A673 (cell line): ENCODE measurements at places on chromosomes 2 and 18. TPM values are rescaled to one million over a fixed set of nuclear protein-coding genes. Genes with fewer than 3 reads are reported as not detected.

- H3K27me3 ChIP-seq, result no peaks in the 10 kb centered on the region
- peak; percentile 65 for DNase-seq
- no peak overlapping the region for H3K4me3 ChIP-seq
- H3K4me1 ChIP-seq, result peaks cover 18% of the 10 kb centered on the region
- no peaks in the 10 kb centered on the region for H3K36me3 ChIP-seq
These were observed 35.6 kb upstream of the ACVR1 start for GRCh38 chr2:157911750-157912149.

DSG4 gene
- not detected in 2 replicates for total RNA-seq

- no peak overlapping the region for H3K27ac ChIP-seq
- H3K36me3 ChIP-seq, result no peaks in the 10 kb centered on the region
- H3K4me3 ChIP-seq, result no peak overlapping the region
- no peaks in the 10 kb centered on the region for H3K27me3 ChIP-seq
- no peaks in the 10 kb centered on the region for H3K4me1 ChIP-seq
These were observed 677.1 kb upstream of the DDX18 start for GRCh38 chr2:117137371-117137770.

GRCh38 chr2:63699549-63699839 lies 110.7 kb downstream of the MDH1 start:
- no peaks in the 10 kb centered on the region for H3K36me3 ChIP-seq
- H3K4me3 ChIP-seq, result no peak overlapping the region
- no peaks in the 10 kb centered on the region for H3K4me1 ChIP-seq
- no peaks in the 10 kb centered on the region for H3K27me3 ChIP-seq
- DNase-seq, result no peak

- no peak overlapping the region for H3K4me3 ChIP-seq
- no peaks in the 10 kb centered on the region for H3K4me1 ChIP-seq
- DNase-seq, result no peak
- H3K27me3 ChIP-seq, result peaks cover 3% of the 10 kb centered on the region
- H3K36me3 ChIP-seq, result no peaks in the 10 kb centered on the region
- no peak overlapping the region for H3K27ac ChIP-seq
These were observed 99.6 kb upstream of the MAP2 start for GRCh38 chr2:209324281-209324680.

GRCh38 chr2:48341551-48342133 lies 188.3 kb upstream of the STON1 start:
- H3K36me3 ChIP-seq, result peaks cover 4% of the 10 kb centered on the region
- peak overlapping the region; percentile 32 for H3K27ac ChIP-seq
- no peaks in the 10 kb centered on the region for H3K27me3 ChIP-seq
- no peak overlapping the region for H3K4me3 ChIP-seq
- peaks cover 10% of the 10 kb centered on the region for H3K4me1 ChIP-seq

- no peaks in the 10 kb centered on the region for H3K4me1 ChIP-seq
- H3K4me3 ChIP-seq, result no peak overlapping the region
- DNase-seq, result no peak
- H3K36me3 ChIP-seq, result peaks cover 91% of the 10 kb centered on the region
- no peak overlapping the region for H3K27ac ChIP-seq
These were observed 45.9 kb downstream of the KDM3A start for GRCh38 chr2:86487062-86487461.

GRCh38 chr2:7915302-7916091 lies 766.4 kb upstream of the ID2 start:
- H3K4me3 ChIP-seq, result no peak overlapping the region
- no peak overlapping the region for H3K27ac ChIP-seq
- no peak for DNase-seq

DNA sequence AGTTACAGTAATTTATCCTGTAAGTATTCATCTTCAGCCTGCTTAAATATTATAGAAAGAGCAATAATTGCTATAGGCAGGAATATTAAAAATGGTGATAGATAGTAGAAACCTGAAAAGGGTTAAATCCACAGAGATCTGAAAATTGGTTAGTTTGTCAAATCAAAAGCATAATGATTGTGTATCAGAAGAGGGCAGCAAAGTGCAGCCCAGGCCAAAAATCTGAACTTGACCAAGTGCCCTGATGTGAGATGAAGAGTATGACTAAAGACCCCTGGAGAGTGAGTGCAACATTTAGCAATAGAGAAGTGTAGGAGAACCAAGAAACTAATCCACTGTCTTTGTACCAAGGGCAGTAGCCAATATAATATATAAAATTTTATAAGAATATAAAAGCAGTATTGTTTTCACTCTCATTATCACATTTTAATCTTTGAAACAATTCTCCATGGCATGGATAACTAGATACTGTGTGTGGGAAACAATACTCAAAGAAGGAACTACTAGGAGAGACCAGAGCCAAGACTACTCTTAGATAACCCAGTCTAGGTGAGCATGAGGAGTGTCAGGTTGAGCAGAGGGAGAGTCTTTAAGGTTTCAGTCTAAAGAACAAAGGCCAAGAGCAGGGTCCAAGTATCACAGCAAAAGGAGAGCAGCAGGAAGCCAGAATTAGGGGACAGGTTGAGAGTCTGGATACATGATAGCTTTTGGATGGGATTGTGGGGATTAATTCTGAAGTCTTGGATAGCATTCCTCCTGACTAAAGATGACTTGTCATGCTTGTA lies 148.7 kb downstream of the CALCRL start:
- no peaks in the 10 kb centered on the region for H3K36me3 ChIP-seq
- H3K27ac ChIP-seq, result no peak overlapping the region
- no peaks in the 10 kb centered on the region for H3K27me3 ChIP-seq
- no peak overlapping the region for H3K4me3 ChIP-seq
- H3K4me1 ChIP-seq, result peaks cover 27% of the 10 kb centered on the region
- DNase-seq, result peak; percentile 50

DNA sequence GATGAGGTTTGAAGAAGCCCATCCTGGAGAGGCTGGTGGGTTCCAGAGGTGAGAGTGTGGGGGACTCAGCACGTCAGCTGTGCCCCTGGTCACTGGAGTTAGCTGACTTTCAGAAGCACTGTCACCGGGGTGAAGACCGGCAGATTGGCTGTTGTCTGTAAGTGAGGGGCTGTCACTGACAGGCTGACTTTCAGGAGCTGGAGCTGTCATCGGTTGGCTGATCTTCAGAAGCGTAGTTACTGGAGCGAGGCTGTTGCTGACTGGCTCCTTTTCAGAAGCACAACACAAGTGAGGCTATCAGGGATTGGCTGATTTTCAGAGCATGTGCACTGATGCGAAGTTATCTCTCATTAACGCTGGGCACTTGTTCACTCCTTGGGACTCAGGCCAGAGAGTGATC lies 738.4 kb upstream of the ID2 start:
- H3K4me1 ChIP-seq, result no peaks in the 10 kb centered on the region
- H3K27me3 ChIP-seq, result no peaks in the 10 kb centered on the region
- no peaks in the 10 kb centered on the region for H3K36me3 ChIP-seq
- H3K4me3 ChIP-seq, result no peak overlapping the region
- H3K27ac ChIP-seq, result no peak overlapping the region

LIMS3 gene
- 2.3 and 2.7 TPM in 2 replicates for total RNA-seq

DNA sequence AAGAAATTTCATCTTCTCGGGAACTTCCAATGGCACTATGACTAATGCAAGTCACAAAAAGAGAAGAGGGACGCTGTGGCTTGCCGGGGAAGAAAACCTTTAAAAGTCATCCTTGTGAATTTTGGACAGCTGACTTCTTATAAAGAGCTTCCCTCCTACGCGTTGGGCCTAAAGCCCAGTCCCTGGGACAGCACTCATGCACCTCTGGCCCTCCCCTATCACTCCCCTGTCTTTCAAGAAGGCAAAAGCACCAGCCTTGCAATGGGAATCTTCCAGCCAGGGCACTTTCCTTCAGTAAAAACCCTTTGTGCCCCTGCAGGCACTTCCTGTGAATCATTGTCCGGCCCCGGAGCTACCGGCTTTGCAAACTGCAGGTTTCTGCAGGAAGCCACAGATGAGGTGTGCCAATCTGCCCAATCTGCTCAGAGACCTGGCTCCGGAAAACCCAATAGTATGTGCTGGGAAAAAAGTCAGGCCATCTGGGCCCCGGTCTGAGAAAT lies 7.1 kb downstream of the MREG start:
- peak; percentile 34 for DNase-seq
- peaks cover 9% of the 10 kb centered on the region for H3K4me1 ChIP-seq
- H3K36me3 ChIP-seq, result no peaks in the 10 kb centered on the region
- H3K27ac ChIP-seq, result no peak overlapping the region
- H3K4me3 ChIP-seq, result no peak overlapping the region

- no peaks in the 10 kb centered on the region for H3K4me1 ChIP-seq
- DNase-seq, result no peak
- H3K27ac ChIP-seq, result no peak overlapping the region
- no peaks in the 10 kb centered on the region for H3K36me3 ChIP-seq
- no peak overlapping the region for H3K4me3 ChIP-seq
These were observed 202.8 kb upstream of the TWIST2 start for GRCh38 chr2:238645095-238645494.

GRCh38 chr2:27095427-27095744 lies 8.8 kb downstream of the KHK start:
- H3K4me1 ChIP-seq, result no peaks in the 10 kb centered on the region
- no peak overlapping the region for H3K27ac ChIP-seq
- DNase-seq, result no peak
- H3K27me3 ChIP-seq, result no peaks in the 10 kb centered on the region

DNA sequence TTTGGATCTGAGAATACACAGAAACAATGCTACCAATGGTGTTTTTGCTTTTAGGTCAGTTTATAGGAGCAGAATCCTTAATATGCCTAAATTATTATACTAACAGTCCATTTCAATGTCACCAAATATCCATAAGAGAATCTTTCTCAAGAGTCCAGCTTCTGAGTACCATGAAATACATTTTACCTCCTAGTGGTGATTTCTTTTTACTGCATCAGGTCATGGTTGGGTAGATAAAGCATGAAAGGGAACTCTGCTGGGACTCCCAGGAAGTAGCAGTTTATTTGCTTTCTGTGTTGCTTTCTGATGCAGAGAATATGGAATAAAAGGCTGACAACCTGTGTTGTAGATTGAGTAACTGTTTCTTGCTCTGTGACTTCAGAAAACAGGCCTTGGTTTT lies 115.6 kb downstream of the PPP1R1C start:
- no peaks in the 10 kb centered on the region for H3K36me3 ChIP-seq
- no peak overlapping the region for H3K27ac ChIP-seq
- H3K4me3 ChIP-seq, result no peak overlapping the region
- peak; percentile 24 for DNase-seq
- no peaks in the 10 kb centered on the region for H3K4me1 ChIP-seq

- peak; percentile 19 for DNase-seq
- H3K4me1 ChIP-seq, result no peaks in the 10 kb centered on the region
- H3K27ac ChIP-seq, result no peak overlapping the region
- H3K4me3 ChIP-seq, result no peak overlapping the region
- no peaks in the 10 kb centered on the region for H3K27me3 ChIP-seq
- no peaks in the 10 kb centered on the region for H3K36me3 ChIP-seq
These were observed 47.7 kb upstream of the PLB1 start for GRCh38 chr2:28447943-28448792.

- no peak overlapping the region for H3K4me3 ChIP-seq
- H3K27ac ChIP-seq, result no peak overlapping the region
- no peaks in the 10 kb centered on the region for H3K27me3 ChIP-seq
- H3K4me1 ChIP-seq, result no peaks in the 10 kb centered on the region
These were observed 348.4 kb upstream of the REG3G start for GRCh38 chr2:78676921-78677696.

GRCh38 chr2:102235491-102235890 lies 48.7 kb downstream of the IL1RL2 start:
- no peaks in the 10 kb centered on the region for H3K27me3 ChIP-seq
- H3K36me3 ChIP-seq, result no peaks in the 10 kb centered on the region
- no peak for DNase-seq

DNA sequence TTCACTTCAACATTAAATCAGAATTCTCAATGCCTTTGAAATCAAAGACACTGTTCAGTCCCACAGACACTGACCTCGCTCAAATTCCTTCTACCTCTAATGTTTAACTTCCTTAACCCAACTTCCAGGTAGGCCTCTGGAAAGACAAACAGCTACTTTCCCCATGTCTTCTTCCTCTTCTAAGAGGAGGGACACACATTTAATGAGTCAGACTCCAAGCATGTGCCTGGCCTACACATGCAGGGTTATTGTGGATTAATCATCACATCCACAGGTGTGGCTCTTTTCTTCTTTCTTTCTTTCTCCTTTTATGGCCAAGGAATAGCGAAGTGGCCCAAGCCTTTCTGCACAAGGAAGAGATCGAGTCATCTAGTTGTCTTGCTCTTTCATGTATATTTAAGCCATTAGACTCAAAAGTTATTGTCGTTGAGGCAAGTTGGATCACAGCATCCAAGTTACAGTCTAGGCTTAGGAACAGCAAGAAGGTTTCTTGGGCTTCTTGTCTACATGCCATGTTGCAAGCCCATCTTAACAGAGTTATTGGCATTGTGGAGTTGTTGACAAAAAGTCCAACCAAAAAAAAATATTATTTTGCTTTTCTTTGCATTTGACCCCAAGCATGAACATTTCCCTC lies 387.8 kb downstream of the IRS1 start:
- H3K4me3 ChIP-seq, result no peak overlapping the region
- H3K27ac ChIP-seq, result no peak overlapping the region
- H3K27me3 ChIP-seq, result no peaks in the 10 kb centered on the region

ACMSD gene
- total RNA-seq, result not detected in 2 replicates

GRCh38 chr18:25495606-25496005 lies 143.6 kb upstream of the ZNF521 start:
- no peaks in the 10 kb centered on the region for H3K4me1 ChIP-seq
- H3K36me3 ChIP-seq, result no peaks in the 10 kb centered on the region
- H3K4me3 ChIP-seq, result no peak overlapping the region

CFAP65 gene
- 0.13 and 0.83 TPM in 2 replicates for total RNA-seq

ZNF142 gene
- 53.3 and 65.3 TPM in 2 replicates for total RNA-seq

PLB1 gene
- 0.39 TPM in 1 of 2 replicates, not detected in the other for total RNA-seq

CCDC74A gene
- total RNA-seq, result 7.0 and 11.0 TPM in 2 replicates

POTEI gene
- not detected in 2 replicates for total RNA-seq

RAB27B gene
- 0.04 TPM in 1 of 2 replicates, not detected in the other for total RNA-seq

TLX2 gene
- not detected in 2 replicates for total RNA-seq

DNA sequence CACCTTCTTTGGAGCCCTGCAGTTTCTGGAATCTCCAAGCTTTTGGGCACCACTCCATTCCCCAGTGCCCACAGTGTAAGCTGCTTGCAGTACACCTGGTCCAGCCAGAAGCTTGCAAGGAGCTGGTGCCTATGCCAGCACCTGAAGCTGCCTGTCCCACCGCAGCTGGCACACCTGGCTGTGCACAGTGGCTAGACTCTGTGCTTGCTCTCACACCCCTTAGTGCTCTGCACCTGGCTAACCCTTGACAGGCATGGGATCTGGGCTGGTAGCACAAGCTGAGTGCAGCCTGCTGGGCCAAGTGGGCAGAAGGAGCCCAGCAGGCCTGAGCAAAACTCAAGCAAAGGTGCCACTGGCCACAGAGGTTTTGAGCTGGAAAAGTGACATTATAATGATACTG lies 183.8 kb upstream of the MC4R start:
- H3K27ac ChIP-seq, result no peak overlapping the region
- H3K4me1 ChIP-seq, result no peaks in the 10 kb centered on the region
- H3K4me3 ChIP-seq, result no peak overlapping the region
- peaks cover 4% of the 10 kb centered on the region for H3K27me3 ChIP-seq
- DNase-seq, result no peak
- H3K36me3 ChIP-seq, result no peaks in the 10 kb centered on the region

DNA sequence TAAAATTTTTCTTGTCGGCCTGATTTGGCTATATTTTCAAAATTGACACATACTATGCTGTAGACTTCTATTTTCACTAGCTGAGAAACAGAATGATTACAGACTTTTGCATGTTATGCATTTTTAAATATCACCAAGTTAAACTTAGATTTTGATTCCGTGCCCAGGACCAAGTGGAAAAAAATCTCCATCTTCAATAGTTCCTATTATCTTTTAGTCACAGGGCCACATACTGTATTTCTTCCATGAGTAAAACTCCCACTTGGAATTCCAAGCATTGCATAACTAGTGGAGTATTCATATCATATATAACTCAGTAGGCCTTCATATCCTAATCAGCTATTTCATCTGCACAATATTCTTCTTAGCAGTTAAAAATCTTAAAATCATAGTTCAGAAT lies 470.9 kb downstream of the ARHGAP15 start:
- no peak overlapping the region for H3K27ac ChIP-seq
- H3K4me3 ChIP-seq, result no peak overlapping the region
- H3K36me3 ChIP-seq, result no peaks in the 10 kb centered on the region
- no peaks in the 10 kb centered on the region for H3K27me3 ChIP-seq
- H3K4me1 ChIP-seq, result peaks cover 18% of the 10 kb centered on the region
